Hypothalamus (tissue), 51 donors: ENCODE measurements at places on chromosomes 2 and 18.

DNA sequence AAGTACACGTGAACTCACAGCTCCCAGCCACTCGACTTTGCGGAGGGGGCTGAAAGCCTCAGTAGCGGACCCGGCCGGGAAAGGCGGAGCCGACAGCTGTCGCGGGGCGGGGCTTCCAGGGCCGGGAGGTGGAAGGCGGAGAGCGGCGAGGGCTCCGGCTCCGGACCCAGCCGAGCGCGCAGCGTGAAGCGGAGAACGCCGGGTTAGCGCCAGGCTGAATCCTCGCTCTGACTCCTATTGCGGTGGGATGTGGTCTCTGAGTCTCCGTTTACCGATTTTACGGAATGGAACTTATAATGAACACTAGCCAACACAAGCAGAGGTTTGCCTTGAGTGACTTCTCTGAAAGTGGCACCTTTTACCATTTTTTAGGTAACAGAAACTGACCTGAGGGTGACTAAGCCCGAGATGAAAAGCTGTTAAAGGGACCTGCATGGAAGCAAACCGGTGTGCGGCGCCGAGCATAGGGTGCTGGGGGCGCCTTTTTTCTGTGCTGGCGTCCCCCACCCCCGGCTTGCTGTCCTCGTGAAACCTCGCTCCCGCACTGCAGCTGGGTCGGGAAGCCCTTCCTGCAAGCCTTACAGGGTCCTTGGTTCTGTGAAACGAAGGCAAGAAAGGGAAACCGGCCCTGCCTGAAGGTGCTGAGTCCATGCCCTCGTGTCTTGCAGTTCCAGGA, 72.9 kb downstream of the EN1 start:
- peak; percentile 12 for DNase-seq

- no peak for DNase-seq
These were observed 78.2 kb downstream of the TCF4 start for GRCh38 chr18:55509631-55510324.

DNA sequence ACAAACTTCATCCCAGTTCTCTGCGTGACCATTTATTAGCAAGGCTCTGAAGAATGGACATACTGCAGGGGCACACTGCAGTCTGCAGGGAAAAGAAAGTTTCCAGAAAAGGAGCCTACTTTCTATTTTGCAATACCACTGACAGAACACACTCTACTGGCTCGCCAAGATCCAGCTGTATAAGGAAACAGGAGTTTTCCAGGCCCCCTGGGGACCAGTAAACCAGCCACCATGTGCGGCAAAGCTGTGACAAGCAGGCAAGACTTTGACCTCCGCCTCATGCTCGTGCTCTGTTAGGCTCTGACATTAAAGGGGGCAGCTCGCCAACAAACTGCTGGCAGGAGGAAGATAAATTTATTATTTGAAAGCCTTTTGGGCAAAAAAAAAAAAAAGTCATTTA, 67.3 kb downstream of the CCBE1 start:
- DNase-seq, result no peak

DNA sequence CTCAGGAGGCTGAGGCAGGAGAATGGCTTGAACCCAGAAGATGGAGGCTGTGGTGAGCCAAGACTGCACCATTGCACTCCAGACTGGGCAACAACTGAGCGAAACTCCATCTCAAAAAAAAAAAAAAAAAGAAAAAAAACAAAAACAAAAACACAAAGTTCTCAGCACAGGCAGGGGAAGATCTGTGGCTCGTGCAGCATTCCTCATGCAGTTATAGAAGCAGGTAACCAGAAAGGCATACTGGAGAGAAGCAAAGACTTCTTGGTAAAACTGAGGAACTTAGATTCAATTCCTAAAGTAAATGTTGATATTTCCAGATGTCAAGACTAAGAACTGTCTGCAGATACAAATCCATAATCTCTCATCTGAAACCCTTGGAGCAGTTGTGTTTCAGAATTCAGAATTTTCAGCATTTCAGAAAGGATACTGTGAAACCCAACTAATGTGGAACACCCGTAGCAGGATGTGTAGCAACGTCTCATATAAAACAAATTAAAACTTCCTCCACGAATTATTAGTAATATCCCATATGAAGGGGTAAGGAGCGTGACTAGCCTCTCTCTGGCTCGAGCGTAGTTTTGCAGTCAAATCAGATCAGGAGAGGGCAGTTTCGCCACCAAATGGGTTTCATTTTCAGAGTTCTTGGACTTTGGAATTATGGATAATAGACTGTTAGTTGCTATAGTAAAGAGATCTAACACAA, 13.2 kb upstream of the SLC25A52 start:
- DNase-seq, result no peak

GRCh38 chr2:128139624-128140023, 48.6 kb downstream of the UGGT1 start:
- DNase-seq, result no peak

DNA sequence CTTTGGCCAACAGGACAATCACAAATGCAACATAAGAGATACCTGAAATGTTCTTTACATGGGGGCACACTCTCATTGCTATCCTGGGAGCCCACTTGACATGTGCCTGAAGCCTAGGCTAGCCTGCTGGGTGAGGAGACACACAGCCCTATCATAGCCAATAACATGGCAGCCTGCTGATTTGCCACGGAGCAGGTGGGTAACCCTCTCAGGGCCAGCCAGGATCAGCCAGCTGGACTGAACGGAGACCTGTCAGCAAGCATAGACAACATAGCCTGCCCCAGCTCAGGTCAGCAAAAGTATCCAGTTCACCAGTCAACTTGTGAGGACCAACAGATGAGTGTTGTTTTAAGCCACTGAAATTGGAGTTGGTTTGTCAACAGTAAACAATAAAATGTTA, 566.5 kb downstream of the DCDC2C start:
- DNase-seq, result no peak

DNA sequence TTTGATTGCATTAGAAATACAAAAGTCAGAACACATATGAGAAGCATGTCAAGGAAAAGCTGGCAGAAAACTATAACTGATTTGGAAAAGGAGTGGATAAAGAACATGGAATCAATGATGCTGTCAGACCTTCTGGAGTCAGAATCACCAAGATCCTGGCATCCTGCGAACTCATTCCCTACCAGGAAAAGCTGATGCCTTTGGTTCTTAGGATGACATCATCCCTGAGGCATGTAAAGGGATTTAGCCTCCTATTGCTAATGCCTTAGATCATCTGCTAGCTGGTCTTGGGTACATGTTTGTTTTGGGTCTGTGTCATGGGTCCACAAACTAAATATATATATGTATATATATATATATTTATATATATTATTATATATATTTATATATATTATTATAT, 680.7 kb downstream of the EPHA4 start:
- DNase-seq, result no peak

DNA sequence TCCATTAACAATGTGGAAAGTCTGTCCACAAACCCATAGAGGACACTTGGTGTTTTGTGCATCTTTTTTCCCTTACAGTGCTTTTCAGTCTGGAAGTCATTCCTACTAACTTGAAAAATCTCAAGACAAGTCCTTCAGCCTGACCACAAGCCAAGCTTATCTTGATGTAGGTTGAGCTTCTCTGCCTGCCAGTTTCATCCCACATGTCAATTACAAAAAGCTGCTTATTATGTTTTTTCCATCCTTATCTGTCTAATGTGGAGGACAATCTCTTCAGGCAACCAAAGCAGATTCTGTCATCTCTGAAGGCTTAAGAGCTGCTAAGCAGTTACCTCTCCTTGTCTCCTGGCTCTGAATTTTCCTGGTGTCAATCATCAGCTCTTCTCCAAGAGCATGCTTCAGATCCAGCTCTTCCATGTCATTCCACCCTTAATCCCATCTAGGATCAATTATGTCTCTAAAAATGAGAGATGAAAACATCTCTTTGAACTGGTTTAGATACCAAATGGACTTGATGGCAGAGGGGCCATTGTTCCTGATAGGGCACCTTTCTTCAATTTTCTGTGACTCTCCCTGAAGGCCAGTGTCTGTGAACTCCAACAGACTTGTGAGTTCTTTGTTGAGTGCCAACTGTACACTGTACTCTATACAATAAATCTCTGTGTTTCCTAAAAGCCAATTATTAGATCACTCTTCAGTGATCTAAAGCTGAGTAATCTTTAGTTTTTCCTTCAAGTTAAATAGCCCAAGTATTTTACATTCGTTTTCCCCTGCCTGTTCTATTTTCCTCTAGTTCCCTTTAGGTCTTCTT, 208.6 kb downstream of the RBM43 start:
- DNase-seq, result no peak

DNA sequence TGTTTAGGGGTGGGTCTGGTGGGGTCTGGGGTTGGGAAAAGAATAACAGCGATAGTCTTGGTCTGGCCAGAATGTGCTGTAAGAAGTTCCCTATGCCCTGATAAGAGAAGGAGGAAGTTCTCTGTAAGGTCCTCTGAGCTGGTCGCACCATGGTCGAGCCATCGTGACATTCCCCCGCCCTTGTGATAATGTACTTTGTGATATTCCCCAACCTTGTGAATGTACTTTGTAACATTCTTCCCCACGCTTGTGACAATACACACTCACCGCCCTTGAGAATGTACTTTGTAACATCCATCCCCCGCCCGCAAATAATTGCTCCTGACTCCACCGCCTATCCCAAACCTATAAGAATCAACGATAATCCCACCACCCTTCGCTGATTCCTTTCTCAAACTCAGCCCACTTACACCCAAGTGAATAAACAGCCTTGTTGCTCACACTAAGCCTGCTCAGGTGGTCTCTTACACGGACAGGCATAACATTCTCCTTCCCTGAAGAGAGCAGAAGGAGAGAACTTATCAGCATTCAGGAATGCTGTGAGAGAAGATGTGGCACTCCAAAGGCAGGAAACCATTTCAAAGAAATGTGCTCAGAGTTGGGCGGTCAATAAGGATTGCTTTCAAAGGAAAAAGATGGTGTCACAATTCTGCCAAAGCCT, 17.8 kb upstream of the DUSP19 start:
- DNase-seq, result no peak

- peak; percentile 39 for DNase-seq
These were observed 488.6 kb upstream of the SMIM21 start for GRCh38 chr18:75915941-75916623.

GRCh38 chr2:240259201-240259923, 118.9 kb upstream of the OTOS start:
- DNase-seq, result no peak

- DNase-seq, result no peak
These were observed 8.6 kb downstream of the ERFE start for GRCh38 chr2:238167344-238167715.

DNA sequence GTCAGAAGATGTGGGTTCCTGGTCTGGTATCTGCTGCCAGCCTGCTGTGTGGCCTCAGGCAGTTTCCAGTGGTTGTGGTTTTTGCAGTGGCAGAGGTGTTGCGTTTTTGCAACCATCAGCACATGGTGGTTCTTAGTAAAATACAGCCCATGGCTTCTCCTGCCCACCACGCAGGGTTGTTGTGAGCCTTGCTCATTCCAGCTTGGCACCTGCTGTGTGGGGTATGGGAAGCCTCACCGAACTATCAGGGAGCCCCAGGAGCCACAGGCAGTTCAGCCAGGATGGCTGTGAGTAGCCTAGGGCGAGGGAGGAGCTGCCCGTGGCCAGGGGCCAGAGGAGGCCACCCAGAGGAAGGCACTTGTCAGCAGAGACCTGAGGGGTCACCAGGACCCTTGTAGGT, 9.8 kb downstream of the ARID5A start:
- no peak for DNase-seq

DNA sequence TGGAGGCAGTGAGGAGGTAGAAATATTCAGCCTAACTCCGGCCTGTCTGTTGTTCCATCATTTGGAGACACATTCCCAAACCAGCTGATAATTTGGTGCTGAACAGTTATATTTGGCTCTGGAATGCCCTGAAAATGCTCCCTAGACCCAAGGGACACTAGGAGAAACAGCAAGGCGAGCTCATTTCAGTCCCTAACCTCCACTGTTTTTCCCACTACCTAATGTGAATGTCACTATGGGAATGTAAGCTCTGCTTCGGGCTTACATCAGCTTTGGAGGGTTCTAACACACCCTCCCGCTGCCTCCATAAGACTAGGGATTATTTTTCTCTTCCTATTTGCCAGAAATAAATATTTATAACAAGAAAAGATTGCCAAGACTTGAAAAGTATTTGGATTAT, 103.5 kb downstream of the ANTXR1 start:
- DNase-seq, result no peak

DNA sequence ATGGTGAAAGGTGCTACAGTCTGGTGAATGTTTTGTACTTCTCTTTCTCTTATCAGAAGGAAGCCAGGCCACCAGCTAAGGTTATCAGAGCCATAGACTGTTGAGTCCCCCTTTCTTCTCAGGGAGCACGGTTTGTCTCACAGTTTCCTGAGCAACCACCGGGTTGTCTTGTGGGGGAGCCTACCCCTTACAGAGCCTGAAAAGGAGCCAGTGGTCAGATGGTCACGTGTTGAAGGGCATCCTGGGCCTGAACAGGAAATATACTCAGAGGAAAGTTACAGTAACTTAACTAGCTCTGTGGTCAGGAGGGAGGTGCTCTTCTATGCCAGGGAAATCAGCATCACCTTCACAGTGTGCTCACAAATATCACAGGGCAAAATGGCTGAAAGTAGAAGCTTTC, 11.6 kb downstream of the CD28 start:
- DNase-seq, result no peak

- DNase-seq, result peak; percentile 69
These were observed 1.2 kb downstream of the ASAP2 start for GRCh38 chr2:9207641-9208311.

DNA sequence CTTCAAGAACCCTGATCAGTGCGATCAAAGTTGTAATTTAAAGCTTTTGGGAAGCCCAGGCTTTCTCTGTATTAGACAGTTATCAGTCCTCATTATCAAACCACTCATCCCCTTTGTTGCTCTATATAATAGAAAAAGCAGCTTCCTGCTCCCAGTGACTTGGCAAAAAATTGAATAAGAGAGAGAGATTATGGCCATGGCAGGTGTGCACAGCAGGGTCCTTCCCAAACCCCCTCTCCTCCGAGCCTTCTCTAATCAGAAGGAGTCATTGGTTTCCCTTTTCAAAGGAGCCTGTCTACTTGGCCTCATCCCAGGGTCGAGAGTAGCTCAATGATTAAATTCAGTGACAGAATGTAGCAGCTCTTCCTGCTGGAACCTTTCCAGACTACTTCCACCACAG, 81.5 kb downstream of the SEMA4F start:
- DNase-seq, result no peak

DNA sequence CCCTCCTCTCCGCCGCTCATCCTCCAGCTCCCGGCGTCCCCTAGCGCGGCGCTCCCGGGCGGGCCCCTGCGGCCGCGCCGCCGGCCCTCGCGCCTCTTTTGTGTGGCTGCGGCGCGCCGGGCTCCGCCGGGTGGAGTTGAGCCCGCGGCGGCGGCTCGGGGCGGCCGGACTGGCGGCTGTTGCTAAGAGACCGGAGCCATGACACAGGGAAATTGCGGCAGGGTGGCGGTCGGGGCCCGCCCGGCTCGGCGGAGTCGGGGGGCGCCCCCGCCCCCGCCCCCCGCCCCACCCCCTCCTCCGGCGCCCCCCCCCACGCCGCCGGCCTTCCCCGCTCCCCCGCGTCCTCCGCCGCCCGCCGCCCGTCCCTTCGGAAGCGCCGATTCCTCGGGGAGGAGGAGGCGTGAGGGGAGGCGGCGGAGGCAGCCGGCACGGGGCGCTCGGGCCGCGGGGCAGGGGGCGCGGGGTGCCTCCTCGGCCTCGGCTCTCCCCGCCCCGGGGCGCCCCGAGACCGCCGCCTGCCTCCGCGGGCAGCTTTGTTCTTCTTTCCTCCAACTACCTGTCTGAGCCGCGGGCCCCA, at the start of gene TMEM200C:
Gene TMEM200C (minus strand): TSS at position 224 of the 577 bp plus-strand sequence. CDS start 3,459 bp downstream, outside the sequence.
- peak; percentile 40 for DNase-seq

GRCh38 chr2:196200557-196200956, 29.2 kb upstream of the STK17B start:
- no peak for DNase-seq
